ENCODE measurements at places on chromosomes 1 and 21.

- no peak for DNase-seq
Observed at GRCh38 chr21:17775431-17776126, 43.6 kb downstream of the C21orf91 start.

DNA sequence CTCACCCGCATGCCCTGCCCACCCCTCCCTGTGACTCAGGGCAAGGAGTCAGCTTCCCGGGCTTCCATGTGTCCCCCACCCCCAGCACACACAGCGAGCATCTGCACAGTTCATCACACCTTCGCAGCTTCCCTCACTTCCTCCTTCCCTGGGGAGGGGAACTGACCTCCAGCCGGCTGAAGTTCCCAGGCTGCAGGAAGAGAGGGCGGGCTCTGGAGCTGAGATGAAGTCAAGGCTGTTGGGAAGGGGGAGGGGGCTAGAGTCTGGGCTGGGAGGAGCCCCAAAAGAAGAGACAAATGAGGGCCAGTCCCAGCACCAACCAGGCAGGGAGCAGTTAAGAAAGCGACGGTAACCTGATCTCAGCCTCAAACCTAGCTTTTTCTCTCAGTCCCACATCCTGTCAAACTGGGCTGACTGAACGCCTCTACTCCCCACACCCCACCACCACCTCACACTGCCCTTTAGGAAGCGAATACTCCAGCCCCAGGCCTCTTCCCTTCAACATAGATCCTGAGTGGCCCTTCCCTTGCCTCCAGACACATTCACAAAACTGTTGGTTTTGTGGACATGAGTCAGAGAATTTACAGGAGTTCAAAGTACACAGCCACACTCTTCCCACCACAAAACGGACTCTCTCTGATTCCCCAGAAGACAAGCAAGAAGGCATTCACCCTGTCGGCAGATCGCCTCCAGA, 1.8 kb downstream of the RHOC start:
- DNase-seq = peak; percentile 86

DNA sequence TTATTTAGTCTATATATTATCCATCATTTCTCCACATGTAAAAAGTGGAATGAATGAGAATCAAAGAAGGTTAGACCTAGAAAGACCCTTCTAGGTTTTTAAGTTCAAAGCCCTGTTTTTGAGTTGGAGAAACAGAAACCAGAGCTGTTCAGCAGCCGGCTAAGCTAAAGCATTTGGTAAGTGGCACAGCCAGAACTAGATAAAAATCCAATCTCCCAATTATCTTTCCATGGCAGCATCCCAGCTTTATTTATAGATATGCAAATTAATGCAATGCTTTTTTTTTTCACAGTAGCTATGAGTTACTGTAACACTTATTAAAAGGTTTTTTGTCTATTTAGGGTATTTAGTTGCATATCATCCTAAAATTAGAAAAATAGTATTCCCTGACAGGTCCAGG, 85.1 kb downstream of the NIBAN1 start:
- DNase-seq = no peak

DNA sequence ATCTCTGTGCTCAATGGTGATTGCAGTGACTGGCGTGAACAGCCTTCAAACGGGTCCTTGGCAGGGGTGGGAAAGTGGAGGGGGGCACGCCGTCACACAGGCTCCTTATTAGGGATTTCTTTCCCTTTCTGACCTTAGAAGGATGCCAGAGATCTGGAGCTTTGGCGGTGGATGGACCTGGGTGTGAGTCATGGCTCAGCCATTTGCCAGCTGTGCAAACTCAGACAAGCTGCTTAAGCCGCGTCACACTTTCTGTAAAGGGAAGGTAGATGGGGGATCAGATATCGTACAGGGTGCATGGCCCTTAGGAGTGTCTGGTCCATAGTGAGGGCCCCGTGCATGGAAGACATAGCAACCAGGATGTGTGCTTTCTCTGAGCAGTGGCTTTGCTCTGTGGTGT, 48.3 kb upstream of the C1orf174 start:
- DNase-seq = no peak

- DNase-seq = no peak
Observed at GRCh38 chr21:34313116-34313515, 50.7 kb upstream of the KCNE2 start.

- DNase-seq = no peak
Observed at GRCh38 chr1:92201973-92202372, 15.7 kb upstream of the C1orf146 start.

DNA sequence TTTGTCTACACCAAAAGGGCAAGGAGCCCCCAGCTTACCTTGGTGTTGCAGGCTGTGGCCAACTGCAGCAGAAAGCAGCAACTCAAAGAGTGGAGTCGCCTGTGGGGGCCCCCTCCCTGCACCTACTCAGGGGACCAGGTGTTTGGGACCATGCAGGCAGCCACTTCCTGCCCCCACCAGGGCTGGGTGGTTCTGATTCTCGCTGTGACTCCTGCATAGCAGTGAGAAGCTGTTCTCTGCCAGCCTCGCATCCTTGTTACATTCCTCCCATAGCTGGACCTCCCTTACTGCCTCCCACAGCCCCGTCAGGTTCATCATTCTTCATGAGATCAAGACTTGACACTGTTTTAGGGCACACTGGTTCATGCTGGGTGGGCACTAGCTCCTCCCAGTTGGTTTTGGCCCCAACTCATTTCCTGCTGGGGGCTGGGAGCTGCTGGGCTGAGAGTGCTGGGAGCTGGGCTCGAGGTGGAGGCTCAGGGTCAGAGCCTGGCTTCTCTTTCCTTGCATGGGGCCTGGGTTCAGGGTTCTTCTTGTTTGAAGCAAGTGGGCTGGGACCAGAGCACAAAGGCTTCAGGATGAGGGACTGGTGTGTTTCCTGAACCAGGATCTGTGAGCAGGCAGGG, 146.9 kb upstream of the C1orf174 start:
- DNase-seq = no peak

- DNase-seq = no peak
Observed at GRCh38 chr21:14707511-14708020, 161.5 kb upstream of the SAMSN1 start.

GRCh38 chr1:36787312-36787913, 246.9 kb downstream of the GRIK3 start:
- no peak for DNase-seq

- DNase-seq = no peak
Observed at GRCh38 chr1:19664453-19665185, at the start of gene HTR6. HTR6 (plus strand) TSS chr1:19664875; CDS start chr1:19665754, 879 bp downstream.

DNA sequence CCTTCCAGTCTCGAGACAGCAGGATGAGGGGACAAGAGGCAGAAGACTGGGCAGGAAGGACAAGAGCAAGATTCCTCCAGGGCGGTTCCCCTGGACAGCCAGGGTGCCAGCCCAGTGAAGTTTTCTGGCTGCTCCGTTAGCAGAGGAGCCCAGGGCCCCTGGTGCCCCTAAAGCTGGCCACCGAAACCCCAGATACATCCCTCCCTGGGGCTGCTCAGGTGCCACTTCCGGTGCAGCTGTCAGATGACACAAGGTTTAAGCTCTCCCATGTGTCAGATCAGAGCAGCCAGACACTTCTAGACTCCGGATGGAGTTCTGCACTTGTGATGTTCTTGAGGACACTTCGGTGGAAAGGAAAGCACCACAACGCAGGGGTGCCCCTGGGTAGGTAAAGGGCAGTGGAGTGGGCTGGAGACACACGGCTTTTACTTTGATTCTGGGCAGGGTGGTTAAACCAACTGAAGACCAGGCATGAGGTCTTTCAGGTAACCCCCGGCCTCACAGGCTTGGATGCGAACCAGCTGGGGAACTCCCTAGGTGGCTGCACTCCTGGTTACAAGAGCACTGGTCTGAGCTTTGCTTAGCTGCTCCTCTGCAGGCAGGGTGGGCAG, 85.7 kb downstream of the ITPKB start:
- no peak for DNase-seq

- no peak for DNase-seq
Observed at GRCh38 chr1:227766015-227766634, 30.9 kb downstream of the SNAP47 start.

DNA sequence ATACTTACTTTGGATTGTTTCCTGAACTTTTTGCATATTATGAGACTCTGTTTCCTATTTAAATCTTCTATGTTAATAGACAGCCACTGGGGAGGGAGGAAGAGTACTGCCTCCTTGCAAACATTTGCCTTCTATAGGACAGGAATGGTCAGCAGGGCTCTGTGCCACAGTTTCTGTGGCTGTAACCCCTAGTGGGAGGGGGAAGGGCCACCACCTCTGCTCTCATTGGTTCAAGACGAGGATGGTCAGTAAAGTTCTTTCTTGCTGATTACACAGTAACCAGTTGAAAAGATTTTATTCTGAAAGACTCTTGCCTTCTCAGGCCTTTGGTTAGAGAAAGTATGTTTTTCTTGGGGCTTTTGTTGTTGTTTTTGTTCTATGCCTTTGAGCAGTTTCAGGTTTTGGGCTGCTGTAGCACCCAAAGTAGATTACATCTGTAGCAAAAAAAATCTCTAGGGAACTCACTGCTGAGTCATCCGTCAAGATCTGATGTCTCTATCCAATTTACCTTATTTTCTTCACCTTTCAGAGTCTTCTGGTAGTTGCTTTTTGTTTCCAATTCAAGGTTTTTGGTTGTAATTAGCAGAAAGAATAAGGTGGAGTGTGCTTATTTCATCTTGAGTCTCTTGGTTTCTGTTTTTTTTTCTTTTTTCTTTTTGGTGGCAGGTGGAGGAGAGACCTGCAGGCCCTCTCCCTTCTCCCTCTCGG, 23.1 kb downstream of the SLC35A3 start:
- no peak for DNase-seq

DNA sequence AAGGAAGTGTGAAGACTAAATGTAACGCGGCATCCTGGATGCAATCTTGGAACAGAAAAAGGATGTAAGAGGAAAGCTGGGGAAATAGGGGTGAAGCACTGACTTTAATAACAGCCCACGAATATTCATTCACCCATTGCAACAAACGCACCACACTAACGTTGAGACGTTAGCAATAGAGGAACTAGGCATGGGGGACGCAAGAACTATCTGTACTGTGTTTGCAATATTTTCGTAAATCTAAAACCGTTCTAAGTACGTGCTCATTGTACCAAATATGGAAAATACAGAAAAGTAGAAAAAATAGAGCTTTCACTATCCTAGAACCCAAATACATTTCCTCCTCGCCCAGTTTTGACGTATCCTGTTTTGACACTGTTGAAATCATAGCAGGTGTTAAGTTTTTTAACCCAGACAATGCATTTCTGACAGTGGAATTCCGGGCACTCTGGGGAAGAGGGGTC, 3.9 kb downstream of the LAPTM5 start:
- DNase-seq = no peak

DNA sequence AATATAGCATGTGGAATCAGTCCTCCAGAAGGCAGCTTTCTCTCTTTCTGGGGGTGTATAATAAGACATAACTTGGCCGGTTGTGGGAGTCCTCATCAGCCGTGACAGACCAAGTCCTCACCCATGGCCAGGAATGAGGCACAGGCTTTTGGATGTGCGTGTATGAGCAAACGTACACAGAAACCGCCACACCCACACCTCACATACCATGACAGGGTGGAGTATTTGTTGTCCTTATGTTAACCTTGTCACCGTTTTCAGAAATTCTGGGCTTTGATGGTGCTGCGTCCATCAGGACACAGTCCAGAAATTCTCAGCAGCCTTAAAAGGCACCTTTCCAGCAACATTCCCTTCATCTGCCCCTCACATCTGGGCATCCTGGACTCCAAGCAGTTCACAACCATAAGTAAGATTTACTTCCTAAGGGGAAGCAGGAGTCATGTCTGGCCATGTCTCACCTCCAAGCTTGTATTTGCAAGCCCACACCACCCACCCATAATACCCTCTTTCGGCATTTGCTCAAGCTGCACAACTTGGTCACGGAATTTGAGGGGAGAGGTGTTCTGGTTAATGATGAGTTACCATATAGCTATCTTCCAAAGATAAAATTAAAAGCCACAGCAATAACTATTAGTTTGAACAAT, 12.4 kb downstream of the C1orf116 start:
- DNase-seq = no peak

GRCh38 chr1:223711747-223712193, 569 bp upstream of the CAPN2 start:
- DNase-seq = no peak

Measured in upper lobe of right lung (tissue), 1 donor.